ENCODE measurements at places on chromosomes 3 and 15.

DNA sequence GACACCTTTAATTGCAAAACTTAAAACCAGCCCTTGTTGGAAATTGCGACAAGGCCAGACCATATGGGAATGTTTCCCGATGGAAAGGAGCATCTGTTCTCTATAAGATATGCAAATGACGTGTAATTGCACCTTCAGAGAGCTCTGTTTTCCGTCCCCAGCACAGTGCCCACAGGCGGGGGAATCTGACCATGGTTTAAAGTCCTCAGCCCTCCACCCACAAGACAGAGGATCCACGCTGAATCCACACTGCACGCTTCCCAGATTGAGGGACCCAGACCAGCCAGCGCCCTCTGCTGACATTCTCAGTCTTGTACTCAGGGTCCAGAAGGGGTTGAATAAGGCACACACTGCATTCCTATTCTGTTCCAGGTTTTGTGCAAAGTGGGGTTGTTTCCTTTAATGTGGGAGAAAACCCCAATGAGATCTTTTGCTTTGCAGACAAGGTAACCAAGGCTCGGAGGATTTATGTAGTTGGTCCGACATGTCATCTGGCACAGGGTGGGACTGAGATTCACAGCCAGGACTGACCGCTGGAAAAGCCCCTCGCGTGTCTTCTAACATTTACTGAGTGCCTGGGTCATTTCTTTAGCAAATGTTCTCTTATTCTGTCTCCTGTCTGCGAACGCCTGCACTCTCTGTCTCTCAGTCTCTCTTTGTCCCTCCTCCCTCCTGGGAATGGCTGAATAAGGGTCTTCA is 36.8 kb upstream of the KLHL25 start:
- DNase-seq: peak; percentile 24

DNA sequence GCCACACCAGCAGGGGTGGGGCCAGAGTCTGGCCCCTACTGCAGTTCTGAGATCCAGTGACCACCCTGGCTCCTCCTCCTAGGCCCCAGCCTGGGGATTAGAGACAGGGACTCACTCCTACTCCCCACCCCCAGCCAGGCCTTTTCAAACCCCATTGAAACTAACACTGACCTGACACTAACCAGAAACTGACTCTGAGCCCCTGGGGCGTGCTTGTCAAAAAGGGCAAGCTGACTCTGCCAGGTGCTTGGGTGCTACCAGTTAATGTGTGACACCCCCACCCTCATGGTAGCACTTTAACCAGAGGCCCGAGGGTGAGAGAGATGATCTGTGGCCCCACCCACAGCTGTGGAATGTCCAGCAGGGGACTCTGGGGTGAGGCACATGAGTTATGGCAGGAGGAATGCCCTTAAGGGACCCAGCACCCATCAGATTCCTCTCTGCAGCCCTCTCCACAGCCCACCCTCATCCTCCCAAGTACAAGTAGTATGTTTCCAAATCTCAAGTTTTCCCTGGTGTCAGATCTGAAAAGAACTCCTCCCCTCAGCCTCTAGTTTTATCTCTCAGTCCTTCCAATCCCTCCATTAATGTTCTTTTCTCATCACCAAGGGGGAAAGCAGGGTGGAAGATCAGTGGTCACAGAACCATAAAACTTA is 1.4 kb downstream of the PTH1R start:
- DNase-seq: no peak

- DNase-seq: no peak
Measured at GRCh38 chr3:104584682-104585081, 782.0 kb upstream of the ALCAM start.

GRCh38 chr3:52712291-52713212 is 6.6 kb downstream of the SPCS1 start:
- no peak for DNase-seq
